Fibroblast of villous mesenchyme (primary cell): ENCODE measurements at places on chromosomes 11 and 22.

- peak; percentile 37 for DNase-seq
Measured at GRCh38 chr22:31144223-31144622, 3.9 kb upstream of the PLA2G3 start.

DNA sequence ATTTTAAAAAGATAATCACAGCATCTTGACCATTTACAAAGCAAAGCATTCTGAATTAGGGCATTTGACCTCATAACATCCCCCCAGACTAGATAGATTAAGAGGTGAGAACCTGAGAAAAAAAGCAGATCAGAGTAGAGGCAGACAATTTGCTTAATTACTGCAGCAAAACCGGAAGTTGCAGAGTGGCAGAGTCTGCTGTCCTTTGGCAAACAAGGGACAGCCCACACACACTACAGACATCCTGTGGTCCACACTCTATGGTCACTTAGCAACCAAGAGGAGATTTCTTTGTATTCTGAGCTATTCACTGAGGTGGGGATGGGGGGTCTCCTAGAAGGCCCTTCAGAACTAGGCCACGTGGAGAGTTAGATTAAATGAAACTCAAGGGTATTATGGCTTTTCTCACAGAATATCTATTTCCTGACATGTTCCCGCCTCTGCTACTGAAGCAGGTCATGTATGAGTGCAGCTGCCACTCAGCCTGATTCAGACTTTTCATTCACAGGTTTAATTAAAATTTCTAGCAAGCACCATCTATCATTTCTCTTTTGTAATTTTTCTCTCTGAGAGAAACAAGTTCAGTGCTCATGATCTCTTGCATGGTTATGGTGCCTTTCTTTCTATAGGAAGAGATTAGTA, 48.5 kb downstream of the SVIP start:
- no peak for DNase-seq

- DNase-seq: no peak
Measured at GRCh38 chr11:12291766-12292165, 85.6 kb upstream of the PARVA start.

DNA sequence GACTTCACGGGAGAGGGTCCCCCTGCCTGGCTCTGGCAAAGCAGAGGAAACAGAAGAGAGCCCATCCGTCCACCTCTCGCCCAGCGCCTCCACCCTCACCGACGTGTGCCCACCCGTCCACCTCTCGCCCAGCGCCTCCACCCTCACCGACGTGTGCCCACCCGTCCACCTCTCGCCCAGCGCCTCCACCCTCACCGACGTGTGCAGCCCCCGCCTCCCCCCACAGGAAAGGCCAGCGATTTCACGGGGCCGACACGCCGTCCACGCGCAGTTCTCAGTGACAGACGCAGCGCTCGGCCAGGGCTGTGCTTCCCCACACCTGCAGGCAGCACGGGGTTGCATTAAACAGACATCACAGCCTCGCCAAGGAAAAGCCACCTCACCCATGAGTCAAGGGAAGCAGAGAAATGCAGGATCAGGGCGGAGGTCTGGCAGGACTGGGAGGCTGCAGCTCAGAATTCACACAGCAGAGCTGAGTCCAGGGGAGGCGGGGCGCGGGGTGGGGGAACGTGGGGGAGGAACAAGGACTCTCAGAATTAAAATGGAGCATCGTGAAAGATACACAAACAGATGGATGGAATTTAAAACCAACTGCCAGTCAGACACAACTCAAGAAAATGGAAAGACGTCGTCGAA, 377.7 kb downstream of the BRD1 start:
- no peak for DNase-seq

- DNase-seq: peak; percentile 82
Measured at GRCh38 chr22:20130731-20131596, 640 bp upstream of the ZDHHC8 start.

DNA sequence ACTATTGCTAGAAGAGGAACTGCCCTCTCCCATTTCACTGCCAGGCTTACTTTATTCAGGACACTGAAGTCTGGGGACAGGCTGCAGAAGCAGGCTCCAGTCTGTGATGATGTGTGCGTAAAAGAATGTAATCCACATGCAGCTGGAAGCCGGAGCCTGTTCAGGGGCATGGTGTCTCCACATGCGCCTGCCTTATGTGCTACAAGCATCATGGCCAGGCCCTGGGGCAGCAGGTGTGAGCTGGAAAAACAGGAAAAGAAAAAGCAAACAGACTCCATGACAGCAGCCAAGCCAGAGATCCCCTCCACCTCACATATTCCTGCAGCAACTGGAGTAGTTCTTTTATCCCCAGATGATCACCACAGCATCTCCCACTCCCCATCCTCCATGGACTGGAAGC, 33.4 kb downstream of the ARFGAP2 start:
- peak; percentile 93 for DNase-seq

GRCh38 chr11:16002942-16003341, 353.4 kb downstream of the SOX6 start:
- DNase-seq: no peak

- DNase-seq: no peak
Measured at GRCh38 chr11:64244966-64245365, 1.8 kb downstream of the PPP1R14B start.

GRCh38 chr11:83694191-83694910, 408.2 kb upstream of the CCDC90B start:
- no peak for DNase-seq

DNA sequence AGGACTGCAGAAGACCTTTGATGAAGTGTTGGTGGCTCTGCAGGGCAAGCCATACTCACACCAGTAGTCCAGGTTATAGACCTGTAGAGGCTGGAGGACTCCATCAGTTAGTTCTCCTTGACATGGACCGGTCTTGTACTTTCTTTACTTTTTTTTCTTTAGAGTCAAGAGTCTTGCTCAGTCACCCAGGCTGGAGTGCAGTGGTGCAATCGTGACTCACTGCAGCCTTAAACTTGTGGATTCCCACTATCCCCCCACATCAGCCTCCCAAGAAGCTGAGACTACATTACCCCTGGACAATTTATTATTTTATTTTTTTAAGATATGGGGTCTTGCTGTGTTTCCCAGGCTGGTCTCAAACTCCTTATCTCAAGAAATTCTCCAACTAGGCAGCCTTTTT, 49.6 kb upstream of the E2F8 start:
- DNase-seq: no peak

GRCh38 chr22:43976861-43977795, 21.9 kb downstream of the SAMM50 start:
- DNase-seq: no peak

- peak; percentile 32 for DNase-seq
Measured at GRCh38 chr11:124799348-124800225, 619 bp downstream of the MSANTD2 start.

DNA sequence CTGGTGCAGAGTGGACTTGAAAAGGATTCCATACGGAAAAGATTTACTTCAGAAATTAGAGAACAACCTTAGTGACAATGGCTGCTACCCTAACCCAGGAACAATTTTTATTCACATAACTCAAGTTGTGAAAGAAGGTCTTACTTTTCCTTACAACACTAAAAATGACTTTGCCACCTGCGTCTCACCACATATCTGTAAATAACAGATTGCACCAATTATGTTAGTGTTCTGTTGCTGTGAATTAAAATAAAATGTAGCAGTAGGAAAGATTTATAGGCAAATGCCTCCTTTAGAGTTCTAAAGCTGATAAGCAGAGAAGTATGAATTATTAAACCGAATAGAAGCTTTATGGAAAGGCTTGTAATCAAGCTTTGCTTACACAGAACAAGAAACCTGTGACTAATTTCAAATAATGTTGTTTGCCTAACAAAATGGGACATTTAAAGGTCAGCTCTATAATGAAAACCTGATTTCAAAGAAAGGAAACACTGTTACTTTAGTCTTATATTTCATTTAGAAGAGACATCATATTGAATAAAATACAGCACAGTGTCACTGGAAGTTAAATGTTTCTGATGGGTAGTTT, 2237.8 kb downstream of the LRRC4C start:
- no peak for DNase-seq

DNA sequence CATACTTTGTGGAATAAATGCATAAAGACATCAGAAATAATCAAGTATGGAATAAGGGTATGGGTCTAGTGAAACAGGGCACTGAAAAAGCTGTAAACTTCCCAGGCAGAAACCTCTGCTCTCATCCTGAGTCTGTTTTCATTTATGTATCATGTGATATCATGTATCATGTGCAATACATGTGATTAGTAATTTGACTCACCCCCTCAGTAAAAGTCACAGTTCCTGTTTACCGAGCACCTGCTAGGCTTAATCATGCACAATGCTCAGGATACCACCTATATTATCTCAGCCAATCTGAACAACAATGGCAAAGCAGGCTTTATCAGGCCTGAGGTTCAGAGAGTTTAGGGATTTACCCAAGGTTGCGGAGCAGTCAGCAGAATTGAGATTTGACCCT, 250.6 kb upstream of the TENM4 start:
- DNase-seq: no peak

- DNase-seq: no peak
Measured at GRCh38 chr11:76856571-76856970, 4.1 kb upstream of the ACER3 start.

DNA sequence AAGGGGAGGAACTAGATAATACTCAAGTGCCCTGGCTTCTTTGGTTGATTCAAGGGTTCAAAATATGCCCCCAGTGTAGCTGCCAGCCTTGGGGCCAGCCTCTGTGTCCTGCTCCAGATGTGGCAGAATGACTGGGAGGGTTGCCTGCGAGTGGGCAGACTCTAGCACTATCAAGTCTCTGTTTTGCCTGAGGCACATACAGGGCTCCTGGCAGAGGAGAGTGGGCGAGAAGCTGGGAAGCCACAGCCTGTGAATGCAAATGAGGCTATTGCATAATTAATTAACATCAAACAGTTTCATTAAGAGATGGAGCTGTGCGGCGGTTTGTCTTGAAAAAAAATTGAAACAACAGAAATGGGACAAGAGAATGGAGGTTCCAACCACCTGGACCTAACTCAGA, 50.8 kb downstream of the BUD13 start:
- DNase-seq: no peak

- DNase-seq: no peak
Measured at GRCh38 chr11:35323076-35323868, 96.1 kb downstream of the SLC1A2 start.

GRCh38 chr11:40787224-40787623, 672.2 kb downstream of the LRRC4C start:
- no peak for DNase-seq

DNA sequence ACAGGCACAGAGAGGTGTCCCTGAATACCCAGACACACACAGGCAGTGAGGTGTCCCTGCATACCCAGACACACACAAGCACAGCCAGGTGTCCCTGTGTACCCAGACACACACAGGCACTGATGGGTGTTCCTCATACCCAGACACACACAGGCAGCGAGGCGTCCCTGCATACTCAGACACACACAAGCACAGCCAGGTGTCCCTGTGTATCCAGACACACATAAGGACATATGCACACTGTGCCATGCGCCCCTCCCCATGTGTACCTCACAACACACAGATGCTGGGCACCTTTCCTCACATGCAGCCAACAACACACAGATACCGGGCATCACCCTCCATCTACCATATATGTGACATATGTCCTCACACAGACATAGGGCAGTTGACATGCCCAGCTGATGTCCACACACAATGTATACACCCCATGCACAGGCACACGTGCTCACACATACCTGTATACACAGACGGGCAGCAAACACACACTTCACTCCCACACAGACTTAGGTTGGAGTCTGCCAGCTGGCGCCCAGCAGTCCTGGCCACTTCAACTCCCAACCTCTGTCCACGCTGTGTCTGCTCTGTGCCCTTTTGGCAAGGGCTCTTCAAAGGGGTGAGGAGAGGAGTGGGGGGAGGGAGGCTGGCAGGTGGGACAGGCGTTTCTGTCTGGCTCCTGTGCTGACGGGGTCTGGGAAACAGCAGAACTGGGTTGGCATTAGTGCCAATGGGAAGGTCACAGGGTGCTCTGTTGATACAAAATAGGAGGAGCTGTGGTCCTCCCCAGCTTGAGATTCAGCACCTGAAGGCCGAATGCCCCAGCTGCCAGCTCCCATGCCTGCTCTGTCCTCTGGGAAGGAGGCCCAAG, 69.4 kb upstream of the ALX4 start:
- DNase-seq: no peak

DNA sequence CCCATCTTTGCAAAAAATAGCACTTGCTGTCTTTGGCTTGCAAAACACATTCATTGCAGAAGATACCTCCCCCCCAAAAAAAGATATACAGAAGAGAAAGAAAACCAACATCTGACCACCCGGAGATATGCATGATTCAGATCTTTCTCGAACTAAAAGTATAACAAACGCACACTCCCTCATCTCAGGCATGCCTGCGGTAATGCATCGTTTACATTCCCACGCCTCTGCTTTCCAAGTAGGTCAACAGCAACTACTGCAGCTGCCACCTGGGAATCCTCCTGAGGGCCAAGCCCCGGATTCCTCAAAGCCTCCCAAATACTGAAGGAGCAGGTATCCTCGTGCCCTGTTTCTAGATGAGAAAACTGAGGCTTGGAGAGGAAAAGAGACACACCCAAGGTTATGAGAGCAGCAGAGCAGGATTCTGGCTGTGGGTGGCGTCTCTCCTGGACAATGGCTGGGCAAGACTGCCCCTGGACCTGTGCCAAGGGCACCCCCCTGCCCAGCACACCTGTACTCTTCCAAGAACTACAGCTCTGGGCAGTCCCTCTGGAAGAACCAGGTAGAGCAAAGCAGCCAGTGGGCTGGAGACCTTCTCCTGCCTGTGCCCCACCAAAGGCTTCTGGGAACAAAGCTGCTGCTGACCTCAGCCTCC, 38.1 kb downstream of the NUP50 start:
- peak; percentile 99 for DNase-seq

DNA sequence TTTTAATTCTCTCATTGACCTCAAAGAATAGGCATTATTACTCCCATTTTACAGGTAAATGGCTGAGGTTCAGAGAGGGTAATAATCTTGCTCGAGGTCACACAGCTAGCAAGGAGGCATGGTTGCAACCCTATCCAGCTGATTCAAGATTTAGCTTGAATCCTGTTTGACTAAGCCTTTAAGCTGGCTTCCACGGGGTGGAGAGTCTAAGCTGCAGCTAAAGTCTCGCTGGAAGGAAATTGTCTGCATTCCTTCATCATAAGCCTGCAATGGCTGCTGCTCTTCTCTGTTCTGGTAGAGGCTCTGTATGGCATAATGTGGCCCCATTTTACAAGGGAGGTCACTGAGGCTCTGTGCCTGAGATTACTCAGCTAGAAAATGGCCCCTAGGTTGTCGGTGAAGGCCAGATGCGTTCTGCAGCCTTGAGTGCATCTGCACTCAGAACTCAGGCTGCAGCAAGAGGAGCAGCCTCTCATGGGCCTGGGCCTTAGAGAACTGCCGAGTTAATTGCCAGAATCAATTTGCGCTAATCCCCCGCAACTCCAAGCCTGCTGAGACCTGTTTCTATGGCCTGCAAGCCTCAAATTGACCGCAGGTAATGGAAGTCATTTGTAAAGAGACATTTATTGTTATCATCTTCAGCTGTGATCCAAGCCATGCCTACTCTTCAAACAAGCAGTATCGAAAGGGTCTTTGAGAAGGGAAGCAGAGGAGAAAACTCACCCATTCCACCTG, 44.1 kb upstream of the SEZ6L start:
- DNase-seq: no peak
